ENCODE measurements at places on chromosomes 7 and 10. TPM values are rescaled to one million over a fixed set of nuclear protein-coding genes. Genes with fewer than 3 reads are reported as not detected.

ZNF775 gene
- total RNA-seq = 7.6 TPM

- H3K27ac ChIP-seq = no peak overlapping the region
- H3K27me3 ChIP-seq = no peaks in the 10 kb centered on the region
- no peak for DNase-seq
- no peak overlapping the region for H3K4me3 ChIP-seq
- peaks cover 19% of the 10 kb centered on the region for H3K4me1 ChIP-seq
Measured at GRCh38 chr10:78744491-78745090, 324.2 kb upstream of the ZMIZ1 start.

GRCh38 chr10:110504111-110504735 is 6.5 kb downstream of the DUSP5 start:
- no peak overlapping the region for H3K4me3 ChIP-seq
- H3K27ac ChIP-seq = peak overlapping the region; percentile 70
- H3K27me3 ChIP-seq = no peaks in the 10 kb centered on the region
- peak; percentile 59 for DNase-seq
- peaks cover 4% of the 10 kb centered on the region for H3K36me3 ChIP-seq

- H3K27me3 ChIP-seq = no peaks in the 10 kb centered on the region
- H3K4me1 ChIP-seq = no peaks in the 10 kb centered on the region
- no peak for DNase-seq
- no peak overlapping the region for H3K4me3 ChIP-seq
- no peaks in the 10 kb centered on the region for H3K36me3 ChIP-seq
- H3K27ac ChIP-seq = no peak overlapping the region
Measured at GRCh38 chr7:94492601-94493000, 17.0 kb upstream of the CASD1 start.

DNA sequence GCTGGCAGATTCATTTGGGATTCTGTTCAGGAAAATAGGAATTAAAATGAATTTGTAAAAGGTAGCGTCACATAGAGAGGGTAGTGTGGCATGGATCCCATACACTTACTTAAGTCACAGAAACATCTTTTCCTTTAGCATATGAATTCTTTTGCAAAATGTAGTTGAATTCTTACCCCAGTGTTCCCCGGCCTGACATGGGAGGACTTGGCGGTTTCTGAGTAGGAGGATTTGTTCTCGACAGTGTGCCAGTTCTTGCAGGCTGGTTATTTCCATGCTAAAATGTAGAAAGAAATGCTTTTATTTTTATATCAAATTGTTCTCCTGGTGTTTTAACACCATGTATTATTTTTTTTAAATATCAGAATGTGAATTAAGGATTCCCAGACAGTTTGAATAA is 72.6 kb downstream of the PDSS1 start:
- H3K27me3 ChIP-seq = no peaks in the 10 kb centered on the region
- H3K27ac ChIP-seq = no peak overlapping the region
- DNase-seq = no peak
- no peak overlapping the region for H3K4me3 ChIP-seq
- no peaks in the 10 kb centered on the region for H3K4me1 ChIP-seq

DNA sequence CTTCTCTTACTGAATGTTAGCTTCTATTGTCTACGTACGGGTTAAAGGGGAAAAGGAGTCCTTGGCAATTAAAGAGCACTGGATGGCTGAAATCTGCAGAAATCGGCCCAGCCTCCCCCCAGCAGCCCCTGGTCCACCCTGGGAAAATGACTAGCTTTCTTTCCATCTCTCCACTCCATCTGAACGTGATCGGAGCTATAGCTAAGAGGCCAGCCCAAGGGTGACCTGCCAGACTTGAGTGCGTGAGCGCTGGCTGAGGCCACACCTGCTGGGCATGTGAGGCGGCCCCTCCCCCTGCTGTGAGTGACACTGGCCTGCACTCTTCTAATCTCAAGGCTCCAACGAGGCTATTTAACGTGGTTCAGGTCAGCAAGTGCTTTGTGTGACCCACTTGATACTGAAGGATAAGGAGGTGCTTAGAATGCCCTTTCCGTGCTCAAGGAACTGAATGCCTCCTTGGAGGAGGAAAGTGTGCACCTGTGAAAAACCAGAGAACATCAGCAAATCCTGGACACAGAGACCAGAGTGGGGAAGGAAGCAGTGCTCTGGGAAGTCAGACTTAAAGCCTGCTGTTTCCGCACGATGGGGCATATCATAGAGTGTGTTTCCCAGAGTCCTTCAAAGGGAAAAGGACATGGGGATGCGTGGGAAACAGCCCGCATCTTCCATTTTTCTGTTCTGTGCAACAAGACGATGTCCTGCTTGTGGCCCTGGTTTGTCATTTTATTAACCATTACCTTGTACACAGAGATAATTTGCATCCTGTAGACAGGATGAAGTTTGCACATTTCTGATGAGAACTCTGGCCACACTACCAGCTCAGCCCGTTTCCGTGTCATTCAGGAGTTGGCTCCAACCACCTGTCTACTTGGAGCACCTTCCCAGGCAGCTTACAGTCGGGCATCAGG is 12.5 kb upstream of the MNX1 start:
- no peaks in the 10 kb centered on the region for H3K4me1 ChIP-seq
- peaks cover 68% of the 10 kb centered on the region for H3K27me3 ChIP-seq
- no peak for DNase-seq
- no peaks in the 10 kb centered on the region for H3K36me3 ChIP-seq

DNA sequence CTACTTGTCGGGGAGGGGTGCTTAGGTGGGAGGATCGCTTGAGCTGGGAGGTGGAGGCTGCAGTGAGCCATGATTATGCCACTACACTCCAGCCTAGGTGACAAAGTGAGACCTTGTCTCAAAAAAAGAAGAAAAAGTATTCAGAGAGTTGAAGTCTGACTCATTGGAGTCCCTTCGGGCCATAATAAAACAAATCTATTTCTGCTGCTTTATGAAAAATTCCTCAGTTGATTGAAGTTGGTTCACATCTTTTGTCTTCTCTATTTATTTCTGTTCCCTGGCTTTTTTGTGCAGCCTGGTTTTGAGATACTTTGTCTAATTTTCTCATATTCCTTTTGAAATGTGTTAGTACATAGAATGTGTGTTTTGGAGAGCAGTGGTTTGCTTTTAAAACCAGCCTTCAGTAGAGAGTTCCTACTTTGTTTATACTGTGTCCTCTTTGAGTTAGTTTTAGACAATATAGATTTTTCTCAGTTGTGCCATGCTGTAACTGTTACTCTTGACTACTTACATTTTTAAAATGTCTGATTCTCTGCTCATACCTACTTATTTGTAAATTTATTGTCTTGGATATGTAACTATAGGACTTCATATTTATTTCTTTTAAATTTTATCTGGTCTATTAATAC is 36.7 kb downstream of the LUC7L2 start:
- H3K27me3 ChIP-seq = no peaks in the 10 kb centered on the region
- no peak for DNase-seq
- H3K27ac ChIP-seq = no peak overlapping the region
- no peak overlapping the region for H3K4me3 ChIP-seq
- H3K4me1 ChIP-seq = peaks cover 12% of the 10 kb centered on the region
- H3K36me3 ChIP-seq = peaks cover 13% of the 10 kb centered on the region
